ENCODE measurements at places on chromosomes 1 and 21. TPM values are rescaled to one million over a fixed set of nuclear protein-coding genes. Genes with fewer than 3 reads are reported as not detected.

- H3K4me3 ChIP-seq, result no peak overlapping the region
- H3K36me3 ChIP-seq, result no peaks in the 10 kb centered on the region
- peaks cover 10% of the 10 kb centered on the region for H3K4me1 ChIP-seq
- no peak overlapping the region for H3K27ac ChIP-seq
Observed at GRCh38 chr1:27113861-27114260, 41.1 kb downstream of the SLC9A1 start.

- no peaks in the 10 kb centered on the region for H3K36me3 ChIP-seq
- no peaks in the 10 kb centered on the region for H3K27me3 ChIP-seq
- no peak overlapping the region for H3K4me3 ChIP-seq
- no peaks in the 10 kb centered on the region for H3K4me1 ChIP-seq
- no peak overlapping the region for H3K27ac ChIP-seq
Observed at GRCh38 chr1:66381621-66382275, 152.2 kb upstream of the SGIP1 start.

DNA sequence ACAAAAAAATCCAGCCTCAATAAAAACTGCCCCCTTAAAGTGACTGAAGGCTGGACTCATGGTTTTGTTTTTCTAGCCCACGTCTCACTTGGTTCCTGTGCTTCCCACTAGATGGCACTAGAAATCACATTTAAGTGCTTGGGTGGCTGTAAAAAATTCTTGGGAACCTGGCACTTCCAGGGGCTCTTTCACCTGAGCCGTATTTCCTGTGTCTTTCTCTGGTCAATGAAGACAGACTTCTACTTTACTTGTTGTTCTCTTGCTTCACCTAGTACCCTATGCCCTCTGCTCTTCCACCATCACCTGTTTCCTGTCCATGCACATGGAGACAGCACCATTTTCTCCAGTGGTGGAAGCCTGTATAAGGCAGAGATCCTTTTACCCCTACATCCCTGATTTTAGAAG is 20.0 kb downstream of the METTL13 start:
- H3K27ac ChIP-seq, result no peak overlapping the region
- DNase-seq, result peak; percentile 73
- no peaks in the 10 kb centered on the region for H3K4me1 ChIP-seq
- no peaks in the 10 kb centered on the region for H3K27me3 ChIP-seq

Gene SLC5A9
- not detected for total RNA-seq

- H3K27me3 ChIP-seq, result no peaks in the 10 kb centered on the region
- no peak for DNase-seq
- no peaks in the 10 kb centered on the region for H3K4me1 ChIP-seq
- no peak overlapping the region for H3K27ac ChIP-seq
- H3K36me3 ChIP-seq, result no peaks in the 10 kb centered on the region
Observed at GRCh38 chr1:200211157-200211556, 183.6 kb downstream of the NR5A2 start.

DNA sequence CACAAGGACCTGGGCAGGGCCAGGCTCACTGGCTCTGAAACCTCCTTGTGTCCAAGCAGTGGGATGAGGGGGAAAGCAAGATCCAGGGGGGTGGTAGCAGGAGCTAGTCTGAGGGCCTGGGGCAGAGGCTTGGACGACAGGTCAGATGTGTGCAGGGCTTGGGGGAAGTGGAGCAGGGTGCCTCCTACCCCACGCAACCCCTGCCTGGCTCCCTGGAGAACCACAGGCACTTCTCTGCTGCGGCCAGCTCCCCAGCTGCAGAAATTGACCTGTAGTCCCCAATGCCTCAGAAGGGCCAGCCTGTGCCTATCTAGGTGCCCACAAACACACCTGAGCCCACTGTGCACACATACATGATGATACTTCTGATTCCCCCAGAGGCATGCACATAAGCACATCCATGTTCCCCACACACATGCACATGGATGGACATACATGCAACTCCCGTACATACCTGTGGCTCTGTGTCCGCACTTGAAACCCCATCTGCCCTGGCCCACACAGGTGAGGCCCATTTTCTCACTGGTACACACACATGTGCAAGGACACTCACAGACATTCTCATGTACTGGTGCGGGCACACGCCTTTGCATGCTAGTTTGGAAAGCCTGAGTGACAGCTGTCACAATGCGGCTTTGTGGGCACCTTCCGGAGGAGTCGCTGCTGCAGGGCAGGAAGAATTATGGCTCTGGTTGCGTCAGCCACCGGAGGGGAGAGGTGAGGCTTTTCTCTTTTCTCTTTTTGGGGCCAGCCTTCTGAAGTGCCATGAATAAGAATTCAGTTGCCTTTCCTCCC is 247.2 kb upstream of the CSF3R start:
- no peak overlapping the region for H3K27ac ChIP-seq
- H3K4me1 ChIP-seq, result peaks cover 21% of the 10 kb centered on the region
- H3K36me3 ChIP-seq, result no peaks in the 10 kb centered on the region
- no peak overlapping the region for H3K4me3 ChIP-seq
- H3K27me3 ChIP-seq, result no peaks in the 10 kb centered on the region

Gene RALGPS2
- 78.7 TPM for total RNA-seq

Gene HMGN2
- 964 TPM for total RNA-seq

Gene FCGR3A
- not detected for total RNA-seq

GRCh38 chr1:217224201-217224600 is 406.7 kb downstream of the GPATCH2 start:
- no peaks in the 10 kb centered on the region for H3K36me3 ChIP-seq
- no peaks in the 10 kb centered on the region for H3K4me1 ChIP-seq
- no peak overlapping the region for H3K4me3 ChIP-seq
- no peak overlapping the region for H3K27ac ChIP-seq
- H3K27me3 ChIP-seq, result no peaks in the 10 kb centered on the region

Gene PDE9A
- total RNA-seq, result 41.0 TPM

Gene FCGR2B
- not detected for total RNA-seq

DNA sequence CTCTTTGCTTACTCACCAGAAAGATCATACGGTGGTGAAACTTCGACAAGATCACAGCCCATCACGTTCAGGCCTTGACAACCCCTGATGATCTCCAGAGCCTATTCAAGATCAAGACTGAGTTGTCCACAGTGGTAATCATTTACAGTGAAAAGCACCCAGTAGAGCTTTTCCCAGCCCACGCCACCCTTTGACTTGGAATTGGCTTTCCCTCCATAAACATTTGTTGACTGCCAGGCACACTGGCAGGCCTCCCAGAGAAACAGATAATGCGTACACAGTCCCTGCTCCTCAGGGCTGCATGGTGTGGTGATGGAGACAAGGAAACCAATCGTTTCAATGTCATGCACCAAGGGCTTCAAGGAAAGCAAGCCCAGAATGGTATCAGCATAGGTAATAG is 10.1 kb downstream of the AGMAT start:
- no peak for DNase-seq
- H3K4me3 ChIP-seq, result no peak overlapping the region
- peaks cover 24% of the 10 kb centered on the region for H3K4me1 ChIP-seq
- H3K27me3 ChIP-seq, result no peaks in the 10 kb centered on the region
- peaks cover 6% of the 10 kb centered on the region for H3K36me3 ChIP-seq

- no peaks in the 10 kb centered on the region for H3K36me3 ChIP-seq
- no peaks in the 10 kb centered on the region for H3K4me1 ChIP-seq
- H3K27ac ChIP-seq, result no peak overlapping the region
- no peaks in the 10 kb centered on the region for H3K27me3 ChIP-seq
- no peak for DNase-seq
- H3K4me3 ChIP-seq, result no peak overlapping the region
Observed at GRCh38 chr1:228362141-228362883, 44.3 kb downstream of the TRIM11 start.
